ENCODE measurements at places on chromosomes 12 and 14. TPM values are rescaled to one million over a fixed set of nuclear protein-coding genes. Genes with fewer than 3 reads are reported as not detected.

GPD1 gene
- 15.2 TPM for total RNA-seq

LTBP2 gene
- total RNA-seq, result 1.5 TPM

MIP gene
- not detected for total RNA-seq

GPR84 gene
- not detected for total RNA-seq

TTC6 gene
- 0.25 TPM for total RNA-seq

TAS2R42 gene
- total RNA-seq, result not detected

SLC7A7 gene
- total RNA-seq, result 1.5 TPM

Measured in temporal lobe (tissue), 4 donors.